ENCODE measurements at places on chromosomes 5 and 9. TPM values are rescaled to one million over a fixed set of nuclear protein-coding genes. Genes with fewer than 3 reads are reported as not detected.

DNA sequence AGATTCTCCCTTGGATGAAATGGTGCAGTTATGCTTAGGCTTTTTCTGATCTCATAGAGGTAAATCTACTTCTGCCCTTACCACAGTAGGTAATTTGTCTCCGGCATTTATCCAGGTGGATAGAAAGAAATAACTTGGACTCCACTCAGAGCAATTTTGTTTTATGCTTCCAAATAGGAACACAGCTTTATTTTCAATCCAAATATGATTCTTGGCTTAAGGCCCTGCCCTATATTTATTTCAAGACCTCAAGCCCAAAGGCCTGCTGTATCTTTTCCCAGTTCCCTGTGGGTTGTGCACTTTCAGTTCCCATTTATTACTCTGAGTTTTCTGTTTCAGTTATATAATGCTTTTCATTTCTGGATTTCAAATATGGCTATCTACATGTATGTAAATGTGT lies 274.2 kb upstream of the SMC2 start:
- DNase-seq = no peak

- no peak for DNase-seq
These were observed 11.6 kb upstream of the NTNG2 start for GRCh38 chr9:132150256-132150655.

GRCh38 chr5:92704590-92704989 lies 876.4 kb downstream of the NR2F1-AS1 start:
- DNase-seq = no peak

- peak; percentile 69 for DNase-seq
These were observed 161.6 kb upstream of the PANK3 start for GRCh38 chr5:168740811-168741213.

- no peak for DNase-seq
These were observed 93.0 kb downstream of the FANCC start for GRCh38 chr9:95224376-95225019.

- no peak for DNase-seq
These were observed 4.5 kb downstream of the PRELID2 start for GRCh38 chr5:145830594-145830993.

DNA sequence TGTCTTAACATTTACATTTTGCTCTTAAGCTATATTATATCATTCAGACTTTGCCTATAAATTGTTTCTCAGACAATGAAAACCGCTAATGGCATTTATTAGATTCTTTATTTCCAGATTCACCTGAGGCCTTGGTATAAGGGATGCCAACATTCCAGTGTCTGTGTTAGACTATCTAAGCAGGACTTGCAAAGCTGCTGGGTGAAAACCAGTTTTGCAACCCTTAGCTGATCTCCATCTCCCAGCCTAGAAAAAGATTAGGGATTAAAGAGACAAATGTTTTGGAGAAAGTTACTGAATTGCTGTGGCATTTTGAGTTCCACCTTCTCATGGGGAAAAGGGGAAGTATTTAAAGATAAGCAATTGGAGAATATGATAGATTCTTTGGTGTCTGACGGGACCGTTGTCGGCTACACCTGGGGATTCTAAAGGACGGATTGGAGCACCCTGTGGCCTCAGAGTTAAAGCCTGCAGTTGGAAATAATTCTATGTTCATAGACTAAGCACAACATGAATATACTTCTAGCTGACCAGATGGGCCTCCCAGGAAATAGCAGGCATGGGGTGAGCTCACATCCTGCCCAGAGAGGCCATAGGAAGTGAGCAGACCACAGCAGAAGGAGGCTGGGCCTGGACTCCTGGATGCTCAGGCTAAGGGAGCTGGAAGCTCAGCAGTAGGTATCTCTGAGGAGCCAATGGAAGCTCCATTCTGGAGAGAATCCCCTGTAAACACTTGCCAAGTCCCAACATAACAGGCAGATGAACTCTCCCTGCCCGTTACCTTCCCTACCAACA lies 21.8 kb downstream of the ENTREP1 start:
- no peak for DNase-seq

DNA sequence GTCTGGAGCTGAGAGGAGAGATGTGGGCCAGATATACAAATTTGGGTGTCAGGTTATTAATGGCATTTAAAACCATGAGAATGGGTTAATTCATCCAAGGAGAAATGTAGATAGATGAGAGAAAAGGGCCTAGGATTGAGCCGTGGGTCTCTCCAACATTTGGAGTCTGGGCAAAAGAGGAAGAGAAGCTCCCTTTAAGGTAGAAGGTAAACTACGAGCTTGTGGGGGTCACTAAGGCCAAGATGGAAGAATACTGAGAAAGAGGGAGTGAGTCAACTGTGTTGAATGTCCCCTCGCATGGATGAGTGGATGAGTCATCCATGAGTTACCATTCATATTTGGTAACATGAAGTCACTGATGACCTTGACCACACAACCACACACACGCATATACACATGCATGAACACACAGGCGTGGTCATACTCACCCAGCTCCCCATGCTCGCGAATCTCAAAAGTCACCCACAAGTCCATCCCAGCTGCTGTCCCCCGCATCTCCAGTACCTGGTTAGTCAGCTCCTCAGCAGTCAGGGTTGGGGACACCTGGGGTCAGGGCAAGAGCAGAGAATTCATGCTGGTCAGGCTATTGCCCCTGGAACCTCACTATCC lies 6.8 kb upstream of the FCHSD1 start:
- no peak for DNase-seq

DNA sequence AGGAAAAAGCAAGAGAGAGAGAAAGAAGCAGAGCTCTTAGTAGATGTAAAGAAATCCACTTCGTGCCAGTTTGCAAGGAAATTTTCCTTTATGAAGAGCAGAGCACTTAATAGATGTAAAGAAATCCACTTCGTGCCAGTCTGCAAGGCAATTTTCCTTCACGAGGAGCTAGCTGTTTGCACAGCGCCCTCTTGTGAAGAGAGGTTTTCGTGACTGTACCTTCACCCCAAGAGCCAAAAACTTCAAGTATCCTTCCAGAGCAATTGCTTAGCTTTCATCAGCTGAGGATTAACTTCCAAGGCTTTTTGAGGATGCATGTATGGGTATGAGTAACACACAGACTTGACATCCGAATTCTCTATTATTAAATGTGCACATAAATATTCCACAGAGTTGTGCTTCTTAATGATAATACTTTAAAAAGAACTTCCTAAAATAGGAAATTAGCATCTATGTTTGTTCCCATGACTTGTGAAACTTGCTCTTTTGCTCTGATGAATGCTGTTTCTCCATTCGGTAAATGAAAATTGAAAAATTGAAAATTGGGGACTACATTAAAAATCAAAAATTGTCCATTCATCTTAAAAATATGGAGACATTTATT lies 525.6 kb downstream of the PDE4D start:
- peak; percentile 51 for DNase-seq

- no peak for DNase-seq
These were observed 7.0 kb upstream of the FBXO4 start for GRCh38 chr5:41918105-41918504.

DNA sequence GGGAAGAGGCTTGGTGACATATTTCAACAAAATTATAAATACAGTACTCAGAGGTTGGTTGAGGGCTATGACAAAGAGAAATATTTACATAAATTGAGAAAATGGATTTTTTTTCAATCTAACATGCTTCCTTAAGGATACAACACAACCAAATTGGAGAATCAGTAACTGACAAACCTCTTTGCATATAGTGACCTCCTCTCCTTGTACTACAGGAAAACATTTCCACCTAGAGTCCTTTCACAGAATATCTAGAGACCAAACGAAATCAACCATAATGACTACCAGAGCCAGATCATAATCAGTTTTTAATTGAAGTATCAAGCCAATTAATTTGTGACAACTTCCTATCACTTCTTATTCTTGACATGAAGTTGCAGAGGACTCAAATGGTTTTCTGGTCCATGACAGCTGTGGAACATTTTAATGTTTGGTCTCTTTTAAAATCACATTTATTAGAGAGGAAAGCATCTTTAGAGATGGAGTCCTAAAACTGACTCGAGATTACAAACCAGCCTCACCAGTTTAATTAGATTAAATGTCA lies 1636.5 kb upstream of the C9orf72 start:
- no peak for DNase-seq

GRCh38 chr5:42586625-42587024 lies 163.4 kb downstream of the GHR start:
- peak; percentile 60 for DNase-seq

TEX48 gene
- total RNA-seq = not detected

PALM2AKAP2 gene
- 130 TPM for total RNA-seq

All from right cardiac atrium (tissue), 5 donors.